ENCODE measurements at places on chromosomes 5 and 9.

GRCh38 chr9:69121155-69122081 is 52.7 kb upstream of the TJP2 start:
- DNase-seq = peak; percentile 17

DNA sequence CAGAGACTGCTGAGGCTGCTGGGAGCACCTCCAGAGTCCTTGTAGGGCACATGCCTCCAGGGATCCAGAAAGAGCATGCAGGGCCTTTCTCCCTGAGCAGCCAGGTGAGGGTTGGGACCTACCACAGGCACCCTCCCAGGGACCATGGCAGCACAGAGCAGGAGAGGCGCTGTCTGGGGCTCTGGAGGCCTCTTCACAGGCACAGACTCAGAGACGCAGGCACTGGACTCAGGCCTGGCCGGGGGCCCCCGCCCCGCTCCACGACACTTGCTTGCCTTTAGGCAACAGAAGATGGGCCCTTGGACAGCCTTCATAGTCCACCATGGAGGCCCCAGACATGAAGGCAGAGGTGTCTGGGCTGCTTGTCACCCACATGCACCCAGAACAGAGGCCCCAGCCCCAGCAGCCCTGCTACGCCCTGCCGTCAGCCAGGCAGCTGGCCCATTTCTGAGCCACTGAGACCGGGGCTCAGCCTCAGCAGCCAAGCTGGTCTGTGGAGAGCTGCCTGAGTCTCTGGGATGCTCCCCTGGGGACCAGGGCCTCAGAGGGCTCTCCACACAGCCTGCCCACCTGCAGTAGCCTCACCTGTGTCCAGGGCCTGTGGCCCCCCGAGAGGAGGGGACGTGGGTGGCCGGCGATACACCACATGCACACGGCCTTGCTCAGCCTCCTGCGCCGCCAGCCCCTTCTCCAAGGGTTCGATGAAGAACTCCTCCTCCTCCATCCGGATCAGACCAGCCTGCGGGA is 72.8 kb downstream of the ADAMTS2 start:
- DNase-seq = no peak

GRCh38 chr9:137580209-137580953 is 1.7 kb upstream of the DPH7 start:
- no peak for DNase-seq

DNA sequence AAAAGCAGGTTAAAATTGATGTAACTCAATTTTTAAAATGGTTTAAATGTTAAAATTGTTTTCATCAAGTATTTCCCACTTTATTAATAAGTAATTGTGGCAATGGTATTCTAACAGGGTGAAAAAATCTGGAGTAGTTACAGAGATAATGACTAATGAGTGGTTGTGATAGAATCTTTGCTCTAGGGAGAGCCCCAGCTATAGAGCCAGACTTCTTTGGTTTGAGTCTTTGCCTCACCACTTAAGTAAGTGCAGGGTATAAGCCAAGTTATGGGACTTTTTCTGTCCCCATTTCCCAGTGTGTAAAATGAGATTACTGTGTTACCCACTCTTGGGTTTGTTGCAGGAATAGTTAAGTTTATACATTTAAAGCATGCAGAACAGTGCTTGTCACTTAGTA is 158.1 kb downstream of the FER start:
- no peak for DNase-seq

DNA sequence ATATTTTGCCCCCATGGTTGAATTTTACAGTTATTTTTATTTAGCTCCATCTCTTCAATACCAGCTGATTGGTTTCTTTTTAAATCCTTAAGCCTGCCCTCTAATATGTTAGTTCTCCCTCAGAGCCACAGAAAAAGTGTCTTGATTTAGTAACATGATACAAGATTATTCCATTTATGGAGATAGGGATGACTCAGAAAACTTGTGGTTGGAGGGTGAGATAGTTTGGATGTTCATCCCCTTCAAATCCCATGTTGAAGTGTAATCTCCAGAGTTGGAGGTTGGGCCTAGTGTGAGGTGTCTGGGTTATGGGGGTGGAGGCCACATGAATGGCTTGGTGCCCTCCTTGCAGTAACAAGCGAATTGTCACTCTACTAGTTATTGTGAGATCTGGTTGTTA is 115.7 kb downstream of the FBXO38 start:
- no peak for DNase-seq

GRCh38 chr9:108534741-108535140 is 321.0 kb downstream of the ACTL7B start:
- DNase-seq = no peak

GRCh38 chr5:129747572-129748407 is at the start of gene MINAR2:
Gene MINAR2, plus strand, starts transcription at chr5:129748094. Its CDS starts 97 bp downstream, at chr5:129748191.
- DNase-seq = no peak
